ENCODE measurements at places on chromosomes 5 and 9.

DNA sequence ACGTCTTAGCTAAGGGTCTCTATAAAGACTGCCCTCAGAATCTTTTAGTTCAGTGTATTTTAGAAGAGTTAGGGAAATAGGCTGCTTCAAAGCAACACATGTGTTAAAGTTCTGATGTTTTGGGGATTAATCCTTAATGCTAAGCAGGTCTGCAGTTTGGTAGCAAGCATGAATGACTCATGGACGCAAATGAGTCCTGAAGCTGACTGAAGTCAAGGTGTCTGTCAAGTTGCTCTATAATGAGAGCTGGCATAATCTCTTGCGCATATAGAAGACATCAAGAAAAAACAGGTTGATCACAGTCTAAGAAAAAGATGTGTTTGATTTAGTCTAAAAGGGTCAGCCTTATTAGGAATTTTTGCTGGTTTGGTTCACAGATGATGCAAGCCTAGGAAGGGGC lies 630.1 kb downstream of the CDH12 start:
- no peak for DNase-seq

DNA sequence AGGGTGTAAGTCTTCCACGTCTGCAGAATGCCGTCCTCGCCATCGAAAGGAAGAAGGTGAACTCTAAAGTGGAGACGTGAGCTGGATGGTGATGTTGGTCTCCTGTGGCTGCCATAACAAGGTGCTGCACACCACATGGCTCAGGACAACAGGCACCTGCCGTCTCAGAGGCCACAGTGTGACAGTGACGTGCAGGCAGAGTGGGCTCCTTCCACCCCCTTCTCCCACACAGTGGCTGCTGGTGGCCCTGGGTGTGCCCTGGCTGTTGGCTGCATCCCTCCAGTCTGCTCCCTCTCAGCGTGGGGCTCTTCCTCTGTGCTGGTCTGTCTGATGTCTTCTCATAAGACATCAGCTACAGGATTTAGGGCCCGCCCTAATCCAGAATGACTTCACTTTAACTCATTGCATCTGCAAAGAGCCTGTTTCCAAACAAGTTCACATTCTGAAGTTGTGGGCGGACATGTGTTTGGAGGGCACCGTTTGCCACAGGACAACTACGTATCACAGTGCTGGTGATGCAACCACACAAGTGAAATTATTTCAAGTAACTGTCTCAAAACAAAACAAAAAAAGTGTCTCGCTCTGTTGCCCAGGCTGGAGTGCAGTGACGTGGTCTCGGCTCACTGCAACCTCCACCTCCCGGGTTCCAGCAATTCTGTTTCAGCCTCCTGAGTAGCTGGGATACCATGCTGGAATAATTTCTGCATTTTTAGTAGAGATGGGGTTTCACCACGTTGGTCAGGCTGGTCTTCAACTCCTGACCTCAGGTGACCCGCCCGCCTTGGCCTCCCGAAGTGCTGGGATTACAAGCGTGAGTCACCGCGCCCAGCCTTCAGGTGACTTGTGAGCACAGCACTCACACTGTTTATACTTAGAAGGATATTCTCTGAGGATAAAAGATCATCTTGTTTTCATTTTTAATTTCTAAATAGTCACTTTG lies 31.2 kb upstream of the CLPTM1L start:
- DNase-seq = no peak

GRCh38 chr5:75654693-75655295 lies 43.5 kb downstream of the ANKDD1B start:
- DNase-seq = no peak

DNA sequence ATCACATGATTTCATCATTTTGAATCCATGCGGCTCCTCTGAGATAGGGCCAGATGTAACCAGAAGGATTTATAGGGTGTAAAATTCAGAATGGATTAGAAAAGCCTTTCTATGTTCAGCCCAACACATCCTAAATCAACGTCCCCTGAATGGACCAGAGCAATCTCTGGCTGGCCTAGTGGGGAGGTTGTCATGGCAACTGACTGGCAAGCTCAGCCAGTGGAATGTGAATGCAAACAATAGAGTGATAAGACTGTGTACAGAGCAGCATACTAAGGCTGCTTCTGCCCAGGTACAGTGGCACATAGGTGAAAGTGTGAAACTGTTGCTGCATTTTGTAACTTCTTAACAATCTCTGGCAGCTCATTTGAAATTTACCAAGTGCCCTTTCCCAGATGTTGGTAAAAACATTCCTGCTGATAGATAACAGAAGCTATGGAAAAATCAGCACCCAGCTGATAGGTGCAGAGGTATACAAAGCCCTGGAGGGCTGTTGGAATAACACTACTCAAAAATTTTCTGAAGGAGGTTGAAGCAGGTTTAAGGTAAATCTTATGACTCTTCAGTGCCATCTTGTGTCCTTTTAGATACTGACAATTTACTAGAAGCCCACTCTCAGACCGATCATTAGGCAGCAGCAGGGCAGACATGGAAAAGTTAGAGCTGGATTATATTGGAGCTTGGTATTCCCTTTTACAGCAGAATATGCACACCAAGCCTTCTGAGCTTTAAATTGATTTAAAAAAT lies 267.2 kb downstream of the RAB3C start:
- DNase-seq = no peak

All from brain pericyte (primary cell).